ENCODE measurements at places on chromosomes 1 and 21.

GRCh38 chr1:212608959-212609700 lies 569 bp downstream of the ATF3 start:
- DNase-seq, result peak; percentile 70

DNA sequence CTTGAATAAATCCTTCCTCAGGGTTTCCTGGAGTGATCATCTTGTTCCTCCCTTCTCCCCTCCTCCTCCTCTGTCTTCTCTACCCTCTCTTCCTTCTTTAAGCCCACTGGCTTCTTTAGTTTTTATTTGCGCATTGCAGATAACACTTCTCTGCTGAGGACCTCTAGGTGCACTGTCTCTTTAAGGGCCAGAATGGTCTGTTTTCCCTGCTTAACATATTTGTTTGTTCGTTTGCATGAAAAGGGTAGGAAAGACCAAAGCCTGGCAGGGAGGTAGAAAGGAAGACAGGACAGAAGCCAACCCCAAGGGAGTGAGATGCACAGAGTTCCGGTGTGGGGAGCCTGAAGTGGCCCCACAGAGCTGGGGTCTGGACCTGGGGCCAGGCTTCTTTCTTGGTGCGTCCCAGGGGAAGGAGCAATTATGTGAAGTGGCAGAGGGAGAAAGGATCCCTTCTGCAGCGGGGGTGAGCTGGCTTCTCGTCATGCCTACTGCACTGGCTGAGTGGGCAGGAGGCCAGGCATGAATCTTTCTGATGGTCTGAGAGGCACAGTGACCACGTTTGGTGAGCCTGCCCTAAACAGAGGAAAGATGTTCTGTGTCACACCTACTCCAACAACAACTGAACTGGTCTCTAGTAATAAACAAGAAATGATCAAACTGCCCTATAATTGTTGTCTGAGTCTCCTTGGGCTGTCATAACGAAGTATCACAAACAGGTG lies 232.7 kb downstream of the KCNJ6 start:
- no peak for DNase-seq

DNA sequence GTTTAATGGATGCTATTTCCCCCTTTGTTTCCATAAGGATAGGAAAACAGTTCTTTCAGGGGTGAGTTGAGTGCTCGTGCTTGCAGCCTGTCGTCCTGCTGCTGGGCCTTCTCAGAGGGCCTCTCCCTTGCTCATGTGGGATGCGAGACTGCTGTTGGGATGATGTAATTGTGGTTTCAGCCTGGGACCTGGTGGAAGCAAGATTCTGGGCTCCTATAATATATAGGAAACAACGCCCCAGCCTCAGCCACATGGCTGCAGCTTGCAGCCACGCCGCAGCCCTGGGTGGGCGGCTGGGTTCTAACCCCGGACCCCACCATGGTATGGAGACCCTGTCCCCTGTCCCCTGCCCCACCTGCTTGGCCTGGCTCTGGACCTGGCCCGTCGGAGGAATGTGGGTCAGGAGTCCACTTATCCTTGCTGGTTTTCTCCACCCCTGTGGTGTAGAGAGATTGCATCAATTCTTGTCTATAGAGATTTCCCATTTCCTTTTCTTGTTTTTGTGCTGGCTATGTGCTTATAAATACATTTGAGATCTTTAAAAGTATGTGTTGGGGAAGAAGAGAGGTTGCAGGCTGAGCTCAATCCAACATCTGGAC lies 357.8 kb downstream of the SIPA1L2 start:
- no peak for DNase-seq

- no peak for DNase-seq
Measured at GRCh38 chr1:222290866-222291265, 257.0 kb downstream of the HHIPL2 start.

- no peak for DNase-seq
Measured at GRCh38 chr1:223312705-223313414, 51.1 kb downstream of the SUSD4 start.

- DNase-seq, result no peak
Measured at GRCh38 chr1:154768456-154769125, 101.5 kb downstream of the KCNN3 start.

DNA sequence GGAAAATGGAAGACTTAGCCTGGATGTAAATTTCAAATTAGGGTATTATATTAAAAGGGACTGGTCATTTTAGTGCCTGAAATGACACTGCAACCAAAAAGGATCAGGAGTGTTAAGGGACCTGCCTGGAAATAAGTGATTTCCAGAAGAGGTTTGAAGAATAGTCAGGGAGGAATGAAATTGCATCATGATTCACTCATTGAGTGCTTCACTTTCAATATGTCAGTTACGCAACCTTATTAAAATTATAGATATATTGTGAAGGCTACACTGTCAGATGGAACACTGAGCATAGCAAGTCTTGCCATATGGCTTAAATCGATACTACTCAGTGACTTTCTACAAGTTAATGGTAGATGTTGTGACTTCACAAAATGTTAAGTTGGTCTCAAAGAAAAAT lies 275.2 kb upstream of the DPYD start:
- no peak for DNase-seq

GRCh38 chr1:154448331-154448811 lies 43.2 kb downstream of the IL6R start:
- no peak for DNase-seq
